Activated CD4-positive, alpha-beta T cell treated with anti-CD3 and anti-CD28 coated beads for 1 hour (primary cell): ENCODE measurements at places on chromosomes 11 and 22.
A peak's percentile ranks its signal among the peaks of the same experiment; 100 is the strongest.

GRCh38 chr22:44741929-44742328, 10.4 kb upstream of the ARHGAP8 start:
- DNase-seq: no peak

- no peak for DNase-seq
Measured at GRCh38 chr22:30301995-30302809, 12.9 kb upstream of the CASTOR1 start.

- DNase-seq: no peak
Measured at GRCh38 chr11:127640561-127641451, 640.2 kb upstream of the KIRREL3 start.

GRCh38 chr11:105447936-105448702, 161.8 kb upstream of the GRIA4 start:
- no peak for DNase-seq

DNA sequence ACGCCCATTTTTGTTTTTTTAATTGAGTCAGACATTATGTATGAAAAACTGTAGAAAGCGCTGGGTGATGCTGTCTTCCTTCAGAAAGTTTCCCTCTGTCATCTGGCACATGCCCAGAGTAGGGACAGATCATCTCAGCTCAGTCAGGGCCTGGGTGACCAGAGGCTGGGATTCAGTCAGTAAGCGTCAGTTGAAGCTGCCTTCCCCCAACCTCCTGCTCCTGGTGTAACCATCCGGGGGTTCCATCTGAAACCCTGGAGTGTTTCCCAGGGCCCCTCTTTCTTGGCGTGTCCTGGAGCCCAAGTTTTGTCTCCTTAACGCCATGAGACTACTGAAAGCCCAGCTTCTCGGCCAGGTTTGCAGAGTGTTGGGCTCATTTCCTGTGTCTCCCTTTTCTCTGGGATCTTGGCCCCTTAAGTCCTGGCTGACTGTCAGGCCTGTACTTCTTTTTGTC, 10.7 kb downstream of the PPFIA1 start:
- no peak for DNase-seq

DNA sequence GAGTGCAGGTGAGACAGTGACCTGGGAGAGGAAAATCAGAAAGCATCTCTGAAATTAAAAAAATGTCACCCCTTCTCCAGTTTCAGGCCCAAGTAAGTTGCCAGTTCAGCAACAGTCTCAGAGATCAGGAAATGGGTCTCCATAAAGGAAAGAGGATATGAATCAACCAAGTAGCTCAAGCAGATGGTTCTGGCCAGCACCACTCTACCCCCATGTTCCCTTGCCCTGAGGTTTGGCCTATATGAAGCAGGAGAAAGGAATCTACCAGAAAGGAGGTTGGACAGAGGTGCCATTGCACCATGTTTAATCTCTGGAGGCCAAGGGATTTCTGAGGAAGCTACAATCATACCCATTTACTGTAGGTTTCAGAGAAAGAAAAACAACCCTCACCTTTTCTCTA, 7.7 kb downstream of the FZD4 start:
- DNase-seq: no peak

- no peak for DNase-seq
Measured at GRCh38 chr11:44398266-44399030, 88.5 kb upstream of the ALX4 start.

- no peak for DNase-seq
Measured at GRCh38 chr11:95577716-95578460, 211.7 kb downstream of the FAM76B start.

GRCh38 chr11:14969901-14970323, 2.2 kb downstream of the CALCA start:
- peak; percentile 21 for DNase-seq

DNA sequence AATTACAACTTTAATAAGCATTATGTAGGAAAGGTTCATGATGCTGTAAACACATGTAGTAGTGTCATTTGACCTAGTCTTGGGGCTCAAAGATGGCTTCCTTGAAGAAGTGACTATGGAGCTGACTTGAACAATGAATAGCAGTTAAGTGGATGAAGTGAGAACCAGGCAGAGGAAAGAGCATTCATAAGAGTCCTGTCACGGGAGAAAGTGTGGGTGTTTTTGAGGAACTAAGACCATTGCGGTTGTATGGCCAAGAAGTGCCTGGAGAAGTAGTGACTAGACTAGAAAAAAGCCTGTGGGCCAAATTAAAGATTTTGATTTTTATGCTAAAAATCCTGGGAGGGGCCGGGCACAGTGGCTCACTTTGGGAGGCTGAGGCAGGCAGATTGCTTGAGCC, 7.2 kb upstream of the IL18BP start:
- no peak for DNase-seq

GRCh38 chr11:70901951-70902521, 350.3 kb downstream of the SHANK2 start:
- DNase-seq: no peak

GRCh38 chr11:96275801-96276594, 67.0 kb downstream of the MAML2 start:
- DNase-seq: no peak

DNA sequence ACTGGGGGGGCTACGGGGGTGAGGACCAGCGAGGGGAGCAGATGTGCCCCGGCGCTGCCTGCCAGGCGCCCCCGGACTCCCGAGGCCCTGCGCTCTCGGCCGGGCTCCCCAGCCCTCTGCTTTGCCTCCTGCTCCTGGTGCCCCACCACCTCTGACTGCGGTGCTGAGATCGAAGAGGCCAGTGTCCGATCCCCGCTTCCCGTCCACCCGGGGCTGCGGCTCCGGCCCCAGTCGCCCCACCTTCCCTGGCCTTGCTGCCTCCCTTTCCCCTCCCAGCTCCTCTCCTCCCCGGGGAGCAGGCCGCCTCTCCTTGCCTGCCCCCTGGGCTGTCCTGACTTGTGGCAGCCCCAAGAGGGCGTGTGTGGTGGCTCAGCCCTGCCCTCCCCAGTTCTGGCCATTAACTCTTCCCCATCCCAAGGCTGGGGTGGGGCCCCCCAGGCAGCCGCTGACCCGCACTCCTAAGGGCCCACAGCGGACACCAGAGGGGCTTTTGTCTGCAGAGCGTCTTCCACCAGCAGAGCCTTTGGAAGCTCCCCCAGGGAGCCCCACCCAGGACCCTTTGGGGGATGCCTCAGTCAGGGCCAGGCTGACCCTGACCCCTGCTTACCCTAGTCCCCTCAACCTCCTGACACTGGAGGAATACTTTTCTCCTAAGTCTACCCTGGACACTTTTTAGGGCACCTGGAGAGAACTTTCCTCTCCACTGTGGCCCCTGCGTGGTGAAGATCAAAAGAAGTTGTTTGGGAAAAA, 16.6 kb downstream of the RTN4RL2 start:
- no peak for DNase-seq

- no peak for DNase-seq
Measured at GRCh38 chr11:119615003-119615881, 113.8 kb downstream of the NECTIN1 start.

DNA sequence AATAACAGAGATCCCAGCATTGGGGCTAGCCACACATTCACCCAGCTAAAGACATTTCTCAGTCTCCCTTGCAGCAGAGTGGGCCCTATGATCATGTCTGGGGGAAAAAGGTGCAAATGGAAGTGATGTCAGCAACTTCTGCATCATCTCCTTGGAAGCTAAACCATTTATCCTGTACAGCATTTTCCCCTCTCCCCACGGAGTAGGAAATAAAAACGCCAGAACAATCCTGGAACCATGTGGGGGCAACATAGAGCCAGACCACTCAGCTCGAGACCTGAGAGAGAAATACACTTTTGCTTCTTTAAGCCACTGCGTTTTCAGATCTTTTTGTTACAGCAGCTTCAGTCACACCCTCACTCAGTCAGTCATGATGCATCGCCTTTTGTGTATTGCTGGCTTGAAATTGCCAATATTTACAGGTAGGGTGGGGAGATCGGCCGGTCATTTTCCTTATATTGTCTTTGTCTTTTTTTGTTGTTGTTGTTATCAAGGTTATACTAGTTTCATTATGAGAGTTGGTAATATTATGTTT, 9.1 kb upstream of the RAC2 start:
- DNase-seq: no peak

DNA sequence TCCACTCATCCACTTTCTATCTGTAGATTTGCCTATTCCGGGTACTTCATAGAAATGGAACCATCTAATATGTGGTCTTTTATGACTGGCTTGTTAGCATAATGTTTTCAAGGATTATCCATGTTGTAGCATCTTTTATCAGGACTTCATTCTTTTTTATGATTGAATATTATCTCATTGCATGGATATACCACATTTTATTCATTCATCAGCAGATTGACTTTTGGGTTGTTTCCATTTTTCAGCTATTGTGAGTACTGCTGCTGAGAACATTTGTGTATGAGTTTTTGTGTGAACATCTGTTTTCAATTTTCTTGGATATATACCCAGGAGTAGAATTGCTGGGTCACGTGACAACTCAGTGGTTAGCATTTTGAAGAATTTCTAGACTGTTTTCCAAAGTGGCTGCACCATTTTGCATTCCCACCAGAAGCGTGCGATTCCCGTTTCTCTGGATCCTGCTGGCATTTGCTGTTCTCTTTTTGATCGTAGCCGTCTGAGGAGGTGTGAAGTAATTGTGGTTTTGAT, 8.9 kb downstream of the DERL3 start:
- DNase-seq: no peak

GRCh38 chr11:119108857-119109221, 1.7 kb downstream of the C2CD2L start:
- no peak for DNase-seq

GRCh38 chr11:95144313-95145235, 54.9 kb downstream of the ENDOD1 start:
- no peak for DNase-seq

GRCh38 chr11:125960771-125961170, 14.9 kb downstream of the VSIG10L2 start:
- DNase-seq: no peak

- peak; percentile 72 for DNase-seq
Measured at GRCh38 chr22:50531546-50531961, 1.7 kb upstream of the TYMP start.

- no peak for DNase-seq
Measured at GRCh38 chr22:37182101-37182948, 5.7 kb downstream of the C1QTNF6 start.

- DNase-seq: no peak
Measured at GRCh38 chr11:62882788-62883501, 2.2 kb downstream of the SLC3A2 start.

DNA sequence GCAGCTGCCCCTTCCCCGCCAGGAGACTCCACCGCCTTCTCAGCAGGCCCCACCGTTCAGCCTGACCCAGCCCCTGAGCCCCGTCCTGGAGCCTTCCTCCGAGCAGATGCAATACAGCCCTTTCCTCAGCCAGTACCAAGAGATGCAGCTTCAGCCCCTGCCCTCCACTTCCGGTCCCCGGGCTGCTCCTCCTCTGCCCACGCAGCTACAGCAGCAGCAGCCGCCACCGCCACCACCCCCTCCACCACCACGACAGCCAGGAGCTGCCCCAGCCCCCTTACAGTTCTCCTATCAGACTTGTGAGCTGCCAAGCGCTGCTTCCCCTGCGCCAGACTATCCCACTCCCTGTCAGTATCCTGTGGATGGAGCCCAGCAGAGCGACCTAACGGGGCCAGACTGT, 42.6 kb downstream of the PPP2R1B start:
- DNase-seq: no peak

- DNase-seq: no peak
Measured at GRCh38 chr11:102545701-102546100, 15.2 kb upstream of the MMP7 start.

GRCh38 chr11:80649186-80649585, 1208.4 kb upstream of the TENM4 start:
- no peak for DNase-seq

DNA sequence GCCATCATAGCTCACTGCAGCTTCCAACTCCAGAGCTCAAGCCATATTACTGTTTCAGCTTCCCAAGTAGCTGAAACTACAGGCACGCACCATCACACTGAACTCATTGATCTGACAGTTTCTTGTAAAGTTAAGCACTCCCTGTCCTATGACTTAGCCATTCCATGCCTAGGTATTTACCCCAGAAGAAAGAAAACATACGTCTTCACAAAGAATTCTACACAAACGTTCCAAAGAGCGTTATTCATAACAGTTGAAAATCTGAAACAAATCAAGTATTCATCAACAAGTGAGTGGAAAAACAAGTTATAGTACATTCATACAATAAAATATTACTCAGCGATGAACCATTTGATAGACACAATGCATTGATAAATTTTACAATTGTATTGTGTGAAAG, 7.8 kb upstream of the NLRP10 start:
- DNase-seq: no peak

DNA sequence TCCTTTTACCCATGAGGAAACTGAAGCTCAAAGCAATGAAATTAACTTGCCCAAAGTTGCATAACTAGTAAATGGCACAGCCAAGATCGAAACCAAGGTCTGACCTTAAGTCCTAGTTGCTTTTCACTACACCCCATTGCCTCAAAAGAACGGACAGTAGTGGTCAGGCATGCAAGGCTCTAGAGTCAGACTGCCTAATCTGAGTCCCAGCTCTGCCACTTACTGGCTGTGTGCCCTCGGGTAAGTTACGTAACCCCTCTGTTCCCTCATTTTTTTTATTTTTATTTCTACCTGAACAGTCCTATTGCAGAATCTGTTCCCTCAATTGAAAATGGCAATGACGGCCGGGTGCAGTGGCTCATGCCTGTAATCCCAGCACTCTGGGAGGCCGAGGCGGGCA, 9.6 kb downstream of the CYB561A3 start:
- DNase-seq: no peak

- no peak for DNase-seq
Measured at GRCh38 chr11:103619480-103619879, 417.0 kb upstream of the DDI1 start.

DNA sequence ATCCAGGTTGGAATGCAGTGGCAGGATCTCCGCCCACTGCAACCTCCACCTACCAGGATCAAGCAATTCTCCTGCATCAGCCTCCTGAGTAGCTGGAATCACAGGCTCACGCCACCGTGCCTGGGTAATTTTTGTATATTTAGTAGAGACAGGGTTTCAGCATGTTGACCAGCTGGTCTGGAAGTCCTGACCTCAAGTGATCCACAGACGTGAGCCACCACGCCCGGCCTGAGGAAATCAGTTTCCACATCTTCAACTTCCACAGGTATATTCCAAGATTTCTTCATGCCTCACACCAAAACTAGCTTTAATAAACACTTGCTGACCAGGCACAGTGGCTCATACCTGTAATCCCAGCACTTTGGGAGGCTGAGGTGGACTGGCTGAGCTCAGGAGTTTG, 7.6 kb downstream of the HARBI1 start:
- no peak for DNase-seq

DNA sequence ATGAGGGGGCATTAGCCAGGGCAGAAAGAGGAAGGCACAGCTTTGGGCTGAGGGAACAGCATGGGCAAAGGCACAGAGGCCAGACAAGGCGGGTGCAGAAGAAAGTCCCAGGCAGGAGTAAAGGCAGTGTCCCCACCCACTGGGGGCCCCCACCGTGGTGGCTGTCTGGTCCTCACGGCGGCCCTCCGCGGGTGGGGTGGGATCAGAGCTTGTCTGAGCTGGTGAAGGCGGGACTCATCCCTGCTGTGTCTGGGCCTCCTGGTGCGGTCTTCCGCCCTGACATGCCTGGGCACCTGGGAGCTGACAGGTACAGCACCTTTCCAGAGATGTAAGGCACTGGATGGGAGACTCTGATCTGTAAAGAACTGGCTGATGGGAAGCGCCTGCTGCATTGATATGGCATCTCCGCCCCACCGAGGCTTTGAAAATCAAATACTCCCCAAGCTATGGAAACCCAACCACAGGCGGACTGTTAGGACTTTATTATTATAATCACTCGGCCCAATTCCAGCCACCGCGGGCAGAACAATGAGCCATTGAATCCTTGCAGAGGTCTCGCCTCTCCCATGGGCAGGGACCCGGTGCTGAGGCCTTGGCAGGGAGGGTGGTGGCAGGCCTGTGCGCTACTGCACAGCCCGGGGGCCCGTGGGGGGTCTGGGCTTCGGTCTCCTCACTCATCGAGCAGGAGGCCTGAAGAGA, 14.2 kb upstream of the GNB1L start:
- DNase-seq: peak; percentile 7
